ENCODE measurements at places on chromosomes 3 and 15.

- no peak for DNase-seq
These were observed 61.7 kb downstream of the BOC start for GRCh38 chr3:113273011-113273410.

GRCh38 chr3:170709046-170709445 lies 123.2 kb upstream of the SLC7A14 start:
- DNase-seq = no peak

GRCh38 chr3:132870541-132870940 lies 148.3 kb upstream of the NPHP3 start:
- no peak for DNase-seq

DNA sequence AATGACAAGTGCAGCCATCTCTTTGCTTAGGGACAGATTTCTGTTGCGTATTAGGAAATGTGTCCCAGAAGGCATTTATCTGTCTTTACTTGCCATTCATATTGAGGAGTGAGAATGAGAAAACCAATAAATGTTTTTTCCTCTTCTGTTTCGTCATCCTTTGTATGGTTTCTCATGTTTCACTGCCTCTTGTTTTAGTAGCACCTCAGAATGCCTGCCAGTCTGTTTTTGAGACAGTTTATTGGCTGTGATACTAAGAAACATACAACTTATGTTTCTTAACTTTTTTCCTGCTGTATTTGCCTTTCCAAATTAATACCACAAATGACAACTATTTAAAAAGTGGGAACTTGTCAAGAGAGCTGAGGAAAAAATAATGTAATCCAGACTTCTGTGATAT lies 390.2 kb upstream of the GOLIM4 start:
- DNase-seq = no peak

GRCh38 chr3:142819179-142819578 lies 69.7 kb downstream of the PCOLCE2 start:
- DNase-seq = no peak

All from stimulated activated CD8-positive, alpha-beta memory T cell treated with anti-CD3 and anti-CD28 coated beads, Interleukin-15, amount 100 ng/mL, for 24 hours (primary cell).